ENCODE measurements at places on chromosomes 1 and 21. TPM values are rescaled to one million over a fixed set of nuclear protein-coding genes. Genes with fewer than 3 reads are reported as not detected.

- peak; percentile 83 for DNase-seq
Observed at GRCh38 chr1:109914587-109915240, 4.1 kb downstream of the CSF1 start.

FCRL6 gene
- 0.20 TPM for total RNA-seq

DNA sequence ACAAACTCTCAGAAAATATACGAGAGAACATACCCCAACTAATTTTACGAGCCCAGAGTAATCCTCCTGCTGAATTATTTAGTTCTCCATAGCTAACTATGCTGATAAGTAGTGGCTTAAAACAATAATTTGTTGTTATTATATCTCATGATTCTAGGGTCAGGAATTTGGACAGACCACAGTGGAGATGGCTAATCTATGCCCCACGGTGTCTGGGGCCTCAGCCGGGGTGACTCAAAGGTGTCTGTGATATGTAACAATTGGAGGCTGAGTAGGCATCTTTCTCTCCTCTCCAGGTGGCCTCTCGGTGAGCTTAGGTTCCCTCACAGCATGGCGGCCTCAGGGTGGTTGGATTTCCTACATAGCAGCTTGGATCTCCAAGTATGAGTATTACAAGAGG is 35.4 kb upstream of the FOXO6 start:
- no peak for DNase-seq

- DNase-seq, result no peak
Observed at GRCh38 chr1:33050221-33051076, 13.8 kb upstream of the AK2 start.

SLC6A17 gene
- 0.09 TPM for total RNA-seq

ZNF691 gene
- 4.8 TPM for total RNA-seq

DNA sequence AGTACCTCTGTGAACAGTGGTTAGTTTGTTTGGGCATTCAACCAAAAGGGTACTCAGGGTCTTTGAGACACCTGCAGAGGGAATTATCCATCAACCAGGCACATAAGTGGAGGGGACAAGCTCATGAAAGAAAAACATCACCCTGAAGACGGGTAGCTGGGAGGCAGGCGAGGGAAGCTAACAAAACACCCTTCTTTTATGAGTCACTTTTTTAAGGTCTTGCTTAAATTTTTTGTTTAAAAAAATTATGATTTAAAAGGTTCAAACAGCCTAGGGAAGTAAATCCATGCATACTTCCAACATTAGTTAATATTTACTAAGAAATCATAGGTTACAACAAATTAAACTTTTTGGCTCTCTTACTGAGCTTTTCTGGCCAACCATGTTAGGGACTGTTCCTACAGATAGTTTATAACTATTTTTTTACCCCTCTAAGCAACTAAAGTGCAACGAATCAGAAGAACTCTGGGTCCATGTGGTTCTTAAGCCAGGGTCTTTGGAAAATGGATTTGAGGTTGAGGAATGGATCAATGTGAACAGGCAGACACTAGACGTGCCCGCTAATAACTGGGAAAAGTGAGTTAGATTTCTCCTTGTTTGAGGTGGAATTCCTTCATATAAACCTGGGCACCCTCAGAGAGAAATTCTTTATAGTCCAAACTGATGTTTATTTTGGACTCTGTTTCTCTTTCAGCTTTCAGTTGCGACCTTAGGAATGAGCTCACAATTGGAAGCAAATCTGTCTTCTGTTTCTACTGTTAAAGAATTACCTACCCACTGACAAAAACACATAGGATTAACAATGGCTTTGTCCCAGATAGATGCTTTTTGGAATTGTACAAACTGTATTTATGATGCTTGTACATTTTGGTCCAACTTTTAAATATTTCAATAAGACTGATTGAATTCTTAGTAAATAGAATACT is 123.0 kb downstream of the LYPLAL1 start:
- no peak for DNase-seq

DNA sequence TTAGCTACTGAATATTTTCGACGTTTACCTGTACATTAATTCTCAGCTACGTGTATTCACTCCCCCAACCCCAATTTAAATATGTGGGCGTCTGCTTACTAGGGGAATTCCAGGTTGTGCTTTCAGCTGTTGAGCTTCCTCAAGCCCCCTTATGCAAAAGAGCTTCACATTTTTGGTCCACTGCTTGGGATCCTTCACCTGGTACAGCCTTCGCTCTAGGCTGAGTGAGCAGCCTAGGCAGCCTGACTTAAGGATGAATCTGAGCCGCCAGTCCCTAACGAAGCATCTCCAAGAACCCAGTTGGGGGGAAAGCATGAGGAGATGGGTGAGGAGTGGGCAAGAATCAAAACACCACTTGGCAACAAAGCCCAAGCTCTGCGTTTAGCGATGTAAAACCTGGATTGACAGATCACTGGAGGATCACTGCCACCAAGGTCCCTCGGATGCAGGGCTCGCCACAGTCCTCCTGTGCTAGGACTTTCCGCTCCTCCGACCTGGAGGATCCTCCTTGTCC is 674 bp downstream of the BCL10 start:
- DNase-seq, result no peak

GRCh38 chr1:109027841-109028240 is 14.1 kb downstream of the WDR47 start:
- no peak for DNase-seq

DNA sequence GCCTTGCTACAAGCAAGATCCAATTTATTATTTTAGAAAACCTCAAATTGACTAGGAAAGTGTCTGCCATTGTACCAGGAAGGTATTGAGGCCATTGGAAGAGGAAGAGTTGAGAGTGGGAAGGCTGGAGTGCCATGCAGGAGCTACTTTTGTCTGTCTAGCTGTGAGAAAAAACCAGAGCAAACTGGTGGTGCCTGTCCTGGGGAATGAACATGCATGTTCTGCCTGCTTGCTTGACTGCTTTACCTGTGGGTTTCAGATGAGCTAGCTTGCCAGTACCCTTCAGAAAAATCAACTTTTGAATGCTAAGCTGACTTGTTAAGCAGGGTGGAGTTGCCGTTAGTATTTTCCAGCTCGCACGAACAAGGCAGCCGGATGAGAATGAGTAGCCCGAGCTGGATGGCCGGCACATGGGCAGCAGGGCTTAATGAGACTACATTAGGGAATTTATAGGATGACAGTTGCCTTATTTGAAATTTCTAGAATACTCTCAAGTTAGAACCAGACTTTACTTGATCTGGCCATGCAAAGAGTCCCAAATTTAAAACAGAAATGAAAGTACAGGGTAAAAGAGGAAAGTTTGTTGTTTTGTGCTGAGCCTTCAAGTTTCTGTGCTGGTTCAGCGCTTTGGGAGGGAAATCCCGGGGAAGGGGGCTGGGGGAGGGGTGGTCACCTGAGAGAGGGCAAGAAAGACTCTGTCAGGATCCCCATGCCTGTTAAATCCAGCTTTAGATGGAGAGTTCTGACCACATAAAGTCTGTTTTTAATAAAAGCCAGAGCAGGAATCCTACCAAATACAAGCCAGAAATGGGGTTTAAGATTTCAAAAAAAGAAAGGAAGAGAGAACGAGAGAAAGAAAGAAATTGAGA is 29.6 kb upstream of the C1orf105 start:
- DNase-seq, result peak; percentile 39

GRCh38 chr1:21818656-21819055 is 6.6 kb downstream of the LDLRAD2 start:
- DNase-seq, result peak; percentile 74

- DNase-seq, result no peak
Observed at GRCh38 chr21:25895565-25896205, 160.9 kb downstream of the GABPA start.

HNRNPCL2 gene
- not detected for total RNA-seq

AMY1A gene
- total RNA-seq, result not detected
